ENCODE measurements at places on chromosomes 12 and 14. TPM values are rescaled to one million over a fixed set of nuclear protein-coding genes. Genes with fewer than 3 reads are reported as not detected.

CCND2 gene
- total RNA-seq = 42.7 TPM

KRT71 gene
- not detected for total RNA-seq

RILPL1 gene
- 16.0 TPM for total RNA-seq

SIX1 gene
- total RNA-seq = 1.1 TPM

Data from smooth muscle cell of the coronary artery (primary cell).